Tongue (tissue), 3 donors: ENCODE measurements at places on chromosomes 11 and 22.

DNA sequence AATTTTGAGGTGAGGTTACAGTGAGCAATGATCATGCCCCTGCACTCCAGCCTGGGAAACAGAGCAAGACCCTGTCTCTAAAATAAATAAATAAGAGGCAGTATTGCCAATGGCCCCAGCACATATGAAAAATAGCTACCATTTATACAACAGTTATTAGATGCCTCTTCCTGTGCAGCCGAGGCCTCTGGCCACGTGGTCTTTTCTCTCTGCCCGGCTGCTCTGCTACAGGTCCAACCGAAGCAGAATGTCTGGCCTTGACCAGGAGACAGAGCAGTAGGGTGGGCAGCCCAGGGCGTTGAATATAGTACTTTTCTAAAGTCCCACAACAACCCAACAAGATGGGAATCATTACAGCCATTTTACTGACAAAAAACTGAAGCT lies 12.4 kb upstream of the OAF start:
- DNase-seq = no peak

- DNase-seq = no peak
Observed at GRCh38 chr11:112836256-112836602, 125.0 kb upstream of the NCAM1 start.

- DNase-seq = no peak
Observed at GRCh38 chr11:75141166-75141565, 9.7 kb upstream of the SLCO2B1 start.

DNA sequence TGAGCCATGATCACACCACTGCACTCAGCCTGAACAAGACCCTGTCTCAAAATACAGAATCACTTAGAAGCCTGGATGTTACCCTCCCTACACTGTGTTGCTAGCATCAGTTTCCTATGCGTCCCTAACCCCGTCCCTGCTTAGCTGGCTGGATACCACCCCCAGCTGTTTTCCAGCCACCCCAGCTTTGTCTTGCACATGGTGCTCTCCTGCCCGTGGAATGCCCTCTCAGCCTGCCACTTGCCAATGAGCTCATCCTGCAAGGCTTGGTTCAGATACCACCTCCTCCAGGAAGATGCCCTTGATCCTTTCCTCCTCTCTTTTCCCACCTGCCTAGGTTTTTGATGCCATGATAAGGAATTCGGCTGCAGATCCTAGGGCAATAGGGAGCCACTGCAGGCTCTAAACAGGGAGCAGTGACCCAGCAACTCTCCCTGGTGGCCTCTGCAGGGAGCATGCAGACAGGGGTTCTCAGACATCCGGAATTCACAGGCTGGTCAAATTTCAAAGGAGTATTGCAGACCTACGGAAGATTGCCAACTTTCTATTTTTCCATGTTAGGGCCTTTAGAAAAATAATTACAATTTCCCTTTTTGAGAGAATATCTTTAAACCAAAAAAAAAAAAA lies 52.7 kb upstream of the WNT7B start:
- DNase-seq = no peak

DNA sequence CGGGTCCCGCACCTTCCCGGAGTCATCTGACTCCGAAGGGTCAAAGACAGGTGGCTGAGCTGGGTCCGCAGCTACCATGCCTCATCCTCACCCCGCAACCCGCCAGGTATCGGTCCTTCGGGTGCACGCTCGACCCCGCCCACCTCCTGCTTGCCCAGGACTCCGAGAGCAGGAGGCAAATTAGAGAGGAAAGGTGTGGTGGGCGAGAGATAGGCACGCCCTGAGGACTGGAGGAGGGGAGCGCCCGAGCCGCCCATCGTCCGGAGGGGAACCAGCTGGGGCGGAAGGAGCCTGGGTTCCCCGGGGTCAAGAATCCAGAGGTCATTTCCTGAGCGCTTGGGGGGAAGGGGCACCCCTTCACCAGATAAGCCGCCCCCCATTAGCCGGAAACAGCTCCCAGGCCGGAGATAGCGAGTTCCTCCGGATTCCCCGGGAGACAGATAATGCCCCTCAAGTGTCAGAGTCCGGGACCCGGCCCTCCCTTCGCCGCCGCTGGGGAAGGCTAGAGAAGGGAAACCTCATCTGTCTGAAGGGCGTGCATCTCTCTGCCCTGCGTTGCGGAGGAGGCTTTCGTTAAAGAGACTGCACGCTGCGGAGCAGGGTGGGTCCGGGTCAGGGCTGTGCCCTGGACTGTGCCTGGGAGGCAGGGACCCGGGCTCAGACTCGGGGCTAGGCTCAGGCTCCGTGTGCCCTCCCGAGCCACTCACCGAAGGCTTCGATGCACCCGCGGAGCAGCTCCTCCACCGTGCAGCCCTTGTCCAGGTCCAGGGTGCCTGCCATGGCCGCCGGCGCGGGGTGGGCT lies 1.7 kb downstream of the RASGRP2 start:
- no peak for DNase-seq

DNA sequence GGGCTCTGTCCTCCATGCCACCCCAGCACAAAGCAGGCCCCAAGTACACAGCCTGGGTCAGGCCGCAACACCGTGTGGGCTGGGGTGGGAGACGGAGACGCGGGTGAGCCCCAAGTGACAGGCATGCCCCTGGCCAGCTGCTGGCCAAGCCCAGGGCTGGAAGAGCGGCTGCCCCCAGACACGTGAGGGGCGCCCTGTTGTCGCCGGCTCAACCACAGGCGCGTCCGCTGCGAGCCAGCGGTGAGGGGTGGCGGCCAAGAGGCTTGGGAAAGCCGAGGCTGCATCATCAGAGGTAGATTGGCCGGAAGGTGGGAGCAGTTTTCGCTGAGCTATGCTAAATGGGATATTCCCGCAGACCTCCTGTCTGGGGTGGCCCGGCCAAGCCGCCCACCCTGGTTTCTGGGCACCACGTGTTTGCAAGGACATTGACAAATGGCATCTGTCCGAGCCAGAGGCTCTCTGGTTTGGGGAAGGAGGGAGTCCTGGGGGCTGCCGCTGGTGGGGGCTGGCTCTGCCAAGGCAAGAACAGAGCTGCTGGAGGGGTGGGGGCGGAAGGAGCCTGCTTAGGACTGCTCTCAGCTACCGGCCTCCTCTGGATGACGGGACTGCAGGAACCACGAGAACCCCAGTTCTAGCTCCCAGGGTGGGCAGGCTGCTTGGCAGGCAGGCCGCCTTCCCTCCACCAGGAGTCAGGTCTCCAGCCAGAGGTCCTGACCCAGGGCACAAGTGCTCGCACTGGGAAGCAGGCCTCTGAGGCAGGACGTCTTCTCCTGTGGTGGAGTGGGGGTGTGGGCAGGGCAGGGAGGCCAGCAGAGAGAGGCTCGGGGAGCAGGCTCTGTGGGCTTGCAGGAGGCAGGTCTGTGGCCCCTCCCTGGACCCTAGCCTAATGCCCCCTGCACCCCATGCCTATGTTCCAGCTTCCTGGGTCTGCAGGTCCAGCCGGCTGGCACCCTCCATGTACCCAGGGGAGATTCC lies 552 bp downstream of the PRR33 start:
- peak; percentile 37 for DNase-seq

DNA sequence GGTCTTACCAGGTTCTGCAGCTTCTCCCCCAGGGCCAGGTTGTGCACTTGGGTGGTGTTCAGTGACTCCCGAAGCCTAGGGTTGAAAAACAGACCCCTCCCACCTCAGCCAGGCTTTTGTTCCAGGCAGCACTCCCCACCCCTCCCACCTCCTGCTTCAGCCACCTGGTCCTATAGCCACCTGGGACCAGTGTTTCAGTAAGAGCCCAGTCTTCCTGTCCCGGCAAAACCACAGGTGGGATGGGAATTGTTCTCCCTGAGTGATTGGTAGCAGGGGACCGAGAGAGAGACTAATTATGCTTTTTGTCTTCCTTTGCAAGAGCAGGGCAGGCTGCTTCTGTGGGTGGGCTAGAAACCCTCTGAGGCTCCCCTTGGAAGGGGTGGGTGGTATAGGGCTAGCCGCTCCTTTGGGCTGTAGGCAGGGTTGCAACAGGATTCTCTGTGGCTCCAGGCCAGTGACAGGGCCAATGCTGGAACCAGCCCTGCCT lies 8.5 kb upstream of the NAALADL1 start:
- DNase-seq = no peak

GRCh38 chr22:45744442-45744841 lies 72.8 kb downstream of the ATXN10 start:
- no peak for DNase-seq
